ENCODE measurements at places on chromosomes 1 and 21.

DNA sequence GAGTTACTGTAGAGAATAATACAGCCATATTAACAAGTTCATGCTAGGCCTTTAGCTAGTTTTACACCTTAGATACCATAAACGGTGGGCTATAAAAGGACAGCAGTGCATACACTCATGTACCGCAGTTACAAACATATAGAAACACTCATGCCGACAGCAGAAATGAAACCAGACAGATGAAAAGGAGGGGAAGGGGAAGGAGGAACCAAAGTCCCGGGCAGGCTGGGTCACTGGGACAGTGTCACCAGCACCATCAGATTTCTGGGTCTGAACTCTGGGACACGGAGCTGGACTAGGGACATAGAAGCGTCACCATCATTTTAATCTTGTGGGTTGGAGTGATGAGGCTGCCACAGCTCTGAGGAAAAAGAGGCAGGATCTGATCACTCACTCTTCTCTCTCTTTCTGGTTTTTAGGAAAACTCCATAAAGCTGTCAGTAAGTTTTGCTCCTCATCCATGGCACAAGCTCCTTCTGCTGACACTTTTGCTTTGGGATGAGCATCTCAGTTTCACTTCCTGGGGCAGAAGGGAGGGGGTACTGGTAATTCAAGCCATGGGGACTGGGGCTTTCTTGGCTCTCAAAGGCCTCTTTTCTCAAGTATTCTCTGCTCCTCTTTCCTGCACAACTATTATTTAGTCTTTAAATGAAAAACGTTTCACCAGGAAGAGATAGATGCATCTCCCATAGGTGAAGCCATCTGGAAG lies 7.8 kb upstream of the ZNF691 start:
- no peak for DNase-seq

GRCh38 chr1:6294890-6295556 lies 34.1 kb upstream of the GPR153 start:
- DNase-seq, result no peak

- no peak for DNase-seq
Observed at GRCh38 chr1:53145942-53146708, 3.7 kb upstream of the SLC1A7 start.

DNA sequence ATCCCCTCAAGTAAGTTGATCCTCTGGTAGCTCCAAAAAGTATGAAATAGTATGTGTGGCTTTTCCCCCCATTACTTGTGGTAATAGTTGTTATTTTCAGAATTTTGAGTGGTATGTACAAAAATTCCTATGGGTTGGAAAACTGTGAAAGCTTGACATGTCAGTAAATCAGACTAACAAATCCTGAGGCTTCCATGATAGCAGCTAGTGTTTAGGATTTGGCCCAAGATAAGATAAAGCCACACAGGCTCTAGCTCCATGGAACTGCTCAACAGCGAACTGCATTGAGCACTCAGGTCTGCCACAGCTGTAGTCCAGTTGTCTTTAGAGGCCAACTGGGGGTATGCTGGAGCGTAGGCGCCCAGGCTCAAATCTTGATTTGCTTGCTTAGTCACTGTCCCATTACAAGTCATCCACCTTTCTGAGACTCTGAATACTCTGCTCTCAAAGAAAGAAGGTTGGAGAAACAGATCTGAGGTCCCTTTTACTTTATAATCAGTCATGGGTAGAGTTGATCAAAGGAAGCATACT lies 28.7 kb downstream of the ATP1A1 start:
- no peak for DNase-seq

DNA sequence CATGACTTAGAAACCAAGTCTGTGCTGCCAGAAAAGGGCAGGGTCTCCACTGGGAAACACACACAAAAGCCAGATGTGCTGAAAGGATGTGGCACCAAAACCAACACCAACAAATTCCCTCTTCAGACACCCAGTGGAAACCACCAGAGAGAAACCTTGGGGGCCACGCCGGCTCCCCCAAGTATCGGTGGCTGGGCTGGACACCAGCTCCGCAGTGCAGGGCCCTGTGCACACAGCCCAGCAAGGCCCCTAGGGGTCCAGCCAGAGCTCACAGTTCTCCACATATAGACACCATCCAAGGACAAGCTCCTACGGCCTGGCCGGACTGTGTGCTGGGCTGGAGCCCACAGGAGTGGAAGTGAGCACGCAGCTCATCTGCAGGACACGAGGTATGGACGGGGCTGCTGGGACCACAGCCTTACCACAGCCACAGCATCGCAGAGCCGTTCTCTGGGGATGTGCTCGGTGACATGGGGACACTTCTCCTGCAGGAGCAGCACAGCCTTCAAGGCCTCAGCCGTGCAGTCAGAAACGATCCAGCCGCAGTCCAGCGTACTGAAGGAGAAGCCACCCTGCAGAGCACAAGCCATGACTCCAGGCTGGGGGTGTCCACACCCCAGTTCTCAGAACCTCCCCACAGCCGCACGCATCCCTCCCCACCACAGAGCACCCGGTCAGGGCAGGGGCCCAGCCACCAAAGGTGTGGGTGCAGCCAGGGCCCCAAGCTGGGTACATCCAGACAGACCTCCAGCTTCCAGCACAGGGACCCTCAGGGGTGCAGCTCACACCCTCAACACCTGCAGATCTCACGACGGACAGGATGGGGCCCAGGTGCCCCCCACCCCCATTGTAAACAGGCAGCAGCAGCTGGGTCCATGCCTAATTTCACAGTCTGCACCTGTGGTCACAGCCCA lies 21.3 kb downstream of the LSS start:
- DNase-seq, result no peak

- no peak for DNase-seq
Observed at GRCh38 chr21:14718951-14719350, 172.8 kb upstream of the SAMSN1 start.

DNA sequence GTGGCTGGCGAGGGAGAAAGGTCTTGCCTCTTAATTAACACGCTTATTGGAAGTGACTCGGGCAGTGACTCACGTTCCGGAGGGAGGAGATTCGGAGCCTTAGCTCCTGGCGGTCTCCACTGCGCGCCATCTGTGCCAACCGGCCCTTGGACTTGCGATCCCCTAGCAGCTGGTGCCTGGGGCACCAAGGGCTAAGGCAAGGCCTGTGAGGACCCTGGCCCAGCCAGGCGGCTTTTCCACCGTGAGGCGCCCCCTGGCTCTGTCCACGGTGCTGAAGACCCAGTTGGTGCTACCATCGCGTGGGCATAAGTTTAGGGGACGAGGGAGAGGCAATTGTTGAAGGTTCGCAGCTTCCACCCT lies 1.3 kb upstream of the SYT6 start:
- DNase-seq, result no peak

DNA sequence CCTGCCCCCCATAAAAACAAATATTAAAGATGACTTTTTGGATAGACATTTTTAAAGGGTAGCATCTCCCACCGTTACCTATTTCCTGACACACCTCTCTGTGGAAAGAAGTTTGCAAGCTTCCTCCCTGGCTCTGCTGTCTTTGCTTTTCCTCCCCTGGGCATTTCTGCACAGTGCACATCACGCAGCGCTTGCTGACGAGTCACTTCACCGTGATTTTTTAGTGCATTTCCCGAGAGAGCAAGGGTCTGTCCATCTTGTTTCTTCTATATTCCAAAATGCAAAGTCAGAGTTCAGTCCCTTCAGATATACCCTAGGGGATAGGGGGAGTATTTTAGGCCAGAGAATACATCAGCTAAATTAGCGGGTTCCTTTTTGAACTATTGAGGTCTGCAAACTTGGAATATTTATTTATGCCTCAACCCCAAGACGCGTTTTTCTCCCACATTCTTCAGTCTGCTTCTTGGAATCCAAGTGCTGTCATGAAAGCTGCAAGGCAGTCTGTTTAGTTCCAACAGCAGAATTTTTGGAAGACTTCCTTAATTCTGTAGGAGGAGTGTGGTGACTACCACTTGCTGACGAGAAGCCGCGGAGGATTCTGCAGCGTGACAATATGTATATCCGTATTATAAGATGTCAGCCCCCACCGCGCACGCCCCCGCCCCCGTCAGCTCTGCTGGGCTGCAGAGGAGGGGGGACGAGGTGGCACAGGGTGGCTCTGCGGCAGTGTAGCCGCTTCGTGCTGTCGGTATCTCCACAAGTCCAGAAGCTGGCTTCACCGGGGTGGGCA lies 22.4 kb downstream of the SMYD2 start:
- no peak for DNase-seq

- DNase-seq, result no peak
Observed at GRCh38 chr1:44798481-44799365, 1.5 kb upstream of the PLK3 start.

- DNase-seq, result no peak
Observed at GRCh38 chr1:231188072-231188471, 26.2 kb downstream of the TRIM67 start.

DNA sequence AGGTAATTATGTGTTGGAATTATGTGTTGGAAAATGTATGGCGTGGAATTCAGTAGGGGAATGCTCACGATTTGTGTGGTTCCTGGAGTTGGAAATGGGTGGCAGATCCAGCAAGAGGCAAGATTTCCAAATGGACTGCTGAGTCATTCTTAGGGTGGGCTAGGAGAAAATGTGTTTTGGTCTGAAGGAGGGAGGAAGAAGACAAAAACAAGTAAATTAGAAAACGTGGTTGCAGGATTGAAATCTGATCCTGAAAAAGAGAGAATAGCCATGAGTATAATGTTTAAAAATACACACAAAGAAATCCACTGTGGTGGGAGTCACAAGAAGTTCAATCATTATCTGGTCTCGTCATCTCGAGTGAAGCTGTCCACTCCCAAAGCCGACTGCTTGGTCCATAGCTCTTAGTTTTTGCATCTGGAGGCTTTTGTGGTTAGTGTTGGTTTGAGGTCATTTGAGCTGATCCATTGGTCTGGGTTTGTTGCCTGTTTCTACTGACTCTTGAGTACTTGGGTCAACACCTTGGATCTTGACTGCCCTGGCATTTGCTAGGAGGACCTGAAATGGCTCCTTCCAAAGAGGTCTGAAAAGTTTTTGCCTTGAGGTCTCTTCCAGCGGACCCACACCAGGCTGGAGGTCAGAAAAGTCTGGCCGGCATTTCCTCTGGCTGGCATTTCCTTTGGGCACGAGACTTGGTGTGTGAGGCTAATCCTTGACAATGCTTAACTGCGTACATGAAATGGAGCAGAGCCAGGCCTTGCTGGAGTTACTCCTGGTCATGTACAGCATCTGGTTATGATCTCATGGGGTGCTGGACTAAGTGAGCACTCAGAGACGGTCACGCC lies 9.2 kb downstream of the MX2 start:
- DNase-seq, result no peak

All from stimulated activated CD8-positive, alpha-beta memory T cell treated with anti-CD3 and anti-CD28 coated beads, Interleukin-15, amount 100 ng/mL, for 1 hour (primary cell).